ENCODE measurements at places on chromosomes 12 and 14.

- DNase-seq: no peak
These were observed 312.1 kb downstream of the ITPR2 start for GRCh38 chr12:26520869-26521268.

DNA sequence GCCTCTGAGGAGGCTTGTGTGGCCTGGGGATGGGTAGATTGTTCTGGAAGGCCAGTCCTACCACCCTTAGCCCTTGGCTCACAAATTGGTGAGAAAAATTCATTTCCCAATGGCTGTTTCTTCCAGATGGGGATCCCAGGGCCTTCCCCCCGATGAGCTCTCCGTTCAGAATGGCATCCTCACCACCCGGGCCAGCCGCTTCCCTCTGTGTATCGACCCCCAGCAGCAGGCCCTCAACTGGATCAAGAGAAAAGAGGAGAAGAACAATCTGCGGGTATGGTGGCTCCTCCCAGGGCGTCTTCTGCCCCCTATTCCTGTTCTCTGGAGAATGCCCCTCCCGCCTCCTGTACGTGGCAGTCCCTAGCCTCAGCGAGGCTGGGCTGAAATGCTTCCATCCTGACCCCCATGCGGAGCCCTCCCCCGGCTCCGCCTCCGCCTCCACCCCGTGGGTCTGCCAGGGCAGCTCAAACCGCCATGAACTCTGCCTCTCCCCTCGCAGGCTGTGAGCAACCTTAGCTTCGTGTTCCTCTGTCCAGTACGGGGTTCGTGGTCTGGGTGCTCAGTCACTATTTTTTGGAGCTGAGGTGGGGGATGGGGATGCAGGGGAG is 57.8 kb downstream of the CCDC92 start:
- DNase-seq: no peak

DNA sequence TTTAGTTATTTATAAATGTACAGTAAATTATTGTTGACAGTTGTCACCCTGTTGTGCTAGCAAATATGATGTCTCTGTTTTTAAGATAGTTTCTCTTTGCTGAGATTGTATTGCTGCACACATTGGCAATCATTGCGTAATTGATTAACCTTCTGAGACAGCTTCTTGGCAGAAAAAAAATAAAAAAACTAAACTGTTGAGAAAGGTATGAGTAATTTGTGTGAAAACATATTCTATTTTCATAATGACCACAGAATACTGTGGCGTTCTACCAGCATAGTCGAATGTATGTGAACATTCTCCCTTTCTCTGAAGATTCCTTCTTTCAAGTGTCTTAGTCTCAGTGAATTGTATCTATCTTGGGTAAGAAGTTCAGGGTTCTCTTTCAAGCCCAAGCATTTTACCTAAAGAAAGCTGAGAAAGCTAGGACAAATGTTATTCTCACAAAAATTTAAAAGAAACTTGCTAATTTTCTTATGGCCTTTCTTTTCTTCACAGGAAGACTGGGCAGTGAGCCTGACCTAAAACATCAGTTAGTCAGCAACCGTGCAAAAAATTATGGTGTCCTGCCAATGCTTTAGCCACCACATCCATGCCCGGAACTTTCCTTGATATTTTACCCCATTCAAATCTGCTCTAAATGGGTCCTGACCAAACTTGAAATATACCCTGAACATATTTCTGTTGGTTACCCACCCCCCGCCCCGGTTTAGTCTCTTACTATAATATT is 69.0 kb upstream of the REP15 start:
- DNase-seq: no peak

DNA sequence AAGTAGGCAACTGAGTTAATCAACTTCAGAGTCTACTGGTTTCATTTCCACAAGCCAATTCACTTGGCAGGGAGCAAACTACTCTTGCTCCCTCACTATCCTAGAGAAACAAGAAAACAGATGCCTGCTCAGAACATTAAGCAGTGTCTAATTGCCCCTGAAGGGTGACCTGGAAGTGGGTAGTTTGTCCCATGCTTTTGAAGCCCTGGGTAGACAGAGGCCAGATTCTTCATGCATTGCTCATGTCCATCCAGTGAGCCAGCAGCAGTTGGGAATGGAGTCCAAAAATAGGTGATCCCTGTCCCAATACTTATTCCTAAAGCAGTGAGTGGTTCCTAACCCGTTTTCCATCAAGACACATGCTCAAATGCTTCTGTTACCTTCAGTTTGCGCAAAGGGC is 48.8 kb downstream of the BICDL1 start:
- no peak for DNase-seq

DNA sequence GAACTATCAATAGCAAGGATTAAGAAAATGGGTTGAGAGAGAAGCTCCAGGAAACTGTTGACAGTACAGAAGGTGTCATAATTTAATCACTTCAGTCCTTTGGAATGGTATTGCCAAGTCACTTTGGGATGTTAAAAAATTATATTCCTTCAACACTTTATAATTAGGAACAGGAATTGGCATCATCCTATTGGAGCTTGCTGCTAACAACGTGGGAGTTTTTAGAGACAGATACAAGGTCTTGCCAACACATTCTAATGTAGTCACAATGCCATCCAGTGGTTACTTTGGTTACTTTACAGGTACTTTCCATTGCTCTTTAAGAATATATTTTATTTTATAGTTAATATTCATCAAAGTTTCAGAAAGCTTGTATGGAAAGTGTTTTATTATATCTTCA is 310.1 kb downstream of the SYT1 start:
- no peak for DNase-seq

GRCh38 chr12:19412844-19413243 is 26.4 kb upstream of the AEBP2 start:
- DNase-seq: no peak

DNA sequence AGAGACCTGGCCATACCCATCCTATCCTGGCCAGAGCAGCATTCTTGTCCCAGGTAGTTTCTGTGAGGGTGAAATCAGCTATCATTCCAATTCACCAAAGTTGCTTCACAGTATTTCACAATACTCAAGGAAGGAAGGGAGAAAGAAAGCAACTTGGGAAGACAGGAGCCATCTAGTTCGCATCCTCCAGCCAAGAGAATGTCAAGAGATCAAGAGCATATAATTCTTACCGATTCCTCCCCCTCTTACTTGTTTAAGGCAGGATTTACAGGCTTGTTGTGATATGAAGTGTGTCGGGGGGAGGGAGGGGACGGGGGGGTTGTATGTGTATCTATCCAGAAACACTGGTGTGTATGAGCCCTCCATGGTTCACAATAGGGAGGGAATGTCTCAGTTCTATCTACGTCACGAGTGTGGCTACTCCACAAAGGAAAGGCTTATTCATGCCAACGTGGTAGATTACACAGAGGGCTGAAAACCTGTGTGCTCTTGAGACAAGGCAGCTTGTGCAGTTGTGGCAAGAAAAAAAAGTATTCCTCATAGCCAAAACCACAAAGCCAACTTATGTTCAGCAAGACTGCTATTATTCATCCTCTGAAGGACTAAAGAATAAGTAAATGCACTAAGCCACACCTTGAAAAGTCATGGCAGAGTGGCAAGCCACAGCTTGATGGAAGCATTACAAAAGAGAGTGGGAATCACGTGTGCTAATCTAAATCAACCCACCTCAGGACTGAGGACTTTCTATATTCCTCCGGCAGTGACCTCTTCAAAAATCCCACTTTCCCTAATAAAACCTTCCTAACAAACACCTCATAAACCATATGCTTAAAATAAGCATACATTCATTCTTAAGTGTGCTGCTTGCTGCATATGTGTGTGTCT is 35.0 kb downstream of the CORO1C start:
- no peak for DNase-seq

- no peak for DNase-seq
These were observed 36.7 kb upstream of the RMST start for GRCh38 chr12:97425802-97426491.

GRCh38 chr12:51330186-51330585 is 6.2 kb upstream of the BIN2 start:
- DNase-seq: no peak

- no peak for DNase-seq
These were observed 99.2 kb downstream of the SCARB1 start for GRCh38 chr12:124764451-124764850.

- DNase-seq: no peak
These were observed 92.3 kb upstream of the TRHDE start for GRCh38 chr12:72179841-72180240.

DNA sequence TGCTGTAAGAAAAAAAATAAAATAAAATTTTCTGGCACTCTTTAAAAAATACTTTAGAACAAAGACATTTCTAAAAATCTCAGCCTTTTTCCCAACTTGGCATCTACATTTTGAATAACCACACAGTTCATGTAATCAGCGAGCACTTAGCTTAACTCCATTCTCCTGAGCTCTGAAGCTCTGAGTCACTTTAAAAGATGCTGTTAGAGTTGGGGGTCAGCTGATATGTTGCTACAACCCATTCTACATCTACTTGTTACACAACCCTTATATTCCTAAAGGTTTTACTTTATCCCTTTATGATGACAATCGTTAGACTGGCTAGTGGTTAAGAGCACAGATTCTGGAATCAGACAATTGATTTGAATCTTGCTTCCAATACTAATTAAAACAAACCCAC is 48.3 kb downstream of the SLC41A2 start:
- DNase-seq: no peak

GRCh38 chr12:118102609-118103008 is 1.2 kb downstream of the VSIG10 start:
- no peak for DNase-seq

GRCh38 chr14:64786296-64787149 is 82.3 kb downstream of the PLEKHG3 start:
- DNase-seq: no peak

DNA sequence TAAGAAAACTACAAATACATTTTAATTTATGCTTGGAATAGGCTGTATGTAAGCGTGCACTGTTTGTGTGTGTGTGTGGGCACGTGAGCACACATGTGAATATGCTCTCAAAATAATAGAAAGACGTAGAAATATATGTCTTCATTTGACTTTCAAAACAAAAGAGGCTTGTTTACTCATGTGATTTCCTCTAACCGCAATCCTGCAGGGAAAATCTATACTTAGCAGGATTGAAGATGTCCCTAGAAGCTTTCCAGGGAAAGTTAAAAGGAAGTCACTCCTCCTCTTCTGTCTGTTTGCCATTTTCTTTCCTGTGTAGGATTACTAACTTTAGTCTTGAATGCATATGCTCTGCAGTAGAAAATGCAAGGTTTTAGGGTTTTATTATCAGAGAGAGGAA is 404.7 kb downstream of the MDGA2 start:
- DNase-seq: no peak

DNA sequence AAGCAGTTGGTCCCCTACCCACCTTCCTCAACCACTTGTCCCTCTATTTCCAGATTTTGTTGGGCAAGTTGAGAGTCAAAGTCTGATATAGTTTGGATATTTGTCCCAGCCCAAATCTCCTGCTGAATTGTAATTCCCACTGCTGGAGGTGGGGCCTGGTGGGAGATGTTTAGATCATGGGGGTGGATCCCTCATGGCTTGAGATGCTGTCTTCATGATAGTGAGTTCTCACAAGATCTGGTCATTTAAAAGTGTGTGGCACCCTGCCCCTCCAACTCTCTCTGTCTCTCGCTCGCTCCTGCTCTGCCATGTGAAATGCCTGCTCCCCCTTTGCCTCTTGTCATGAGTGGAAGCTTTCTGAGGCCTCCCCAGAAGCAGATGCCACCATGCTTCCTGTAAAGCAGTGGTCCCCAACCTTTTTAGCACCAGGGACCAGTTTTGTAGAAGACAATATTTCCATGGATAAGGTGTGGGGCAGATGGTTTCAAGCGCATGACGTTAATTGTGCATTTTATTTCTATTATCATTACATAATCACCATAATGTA is 37.3 kb upstream of the BCL11B start:
- no peak for DNase-seq

GRCh38 chr12:28486521-28486920 is 296.3 kb downstream of the CCDC91 start:
- no peak for DNase-seq

GRCh38 chr12:71208053-71208685 is 50.4 kb upstream of the TSPAN8 start:
- no peak for DNase-seq

DNA sequence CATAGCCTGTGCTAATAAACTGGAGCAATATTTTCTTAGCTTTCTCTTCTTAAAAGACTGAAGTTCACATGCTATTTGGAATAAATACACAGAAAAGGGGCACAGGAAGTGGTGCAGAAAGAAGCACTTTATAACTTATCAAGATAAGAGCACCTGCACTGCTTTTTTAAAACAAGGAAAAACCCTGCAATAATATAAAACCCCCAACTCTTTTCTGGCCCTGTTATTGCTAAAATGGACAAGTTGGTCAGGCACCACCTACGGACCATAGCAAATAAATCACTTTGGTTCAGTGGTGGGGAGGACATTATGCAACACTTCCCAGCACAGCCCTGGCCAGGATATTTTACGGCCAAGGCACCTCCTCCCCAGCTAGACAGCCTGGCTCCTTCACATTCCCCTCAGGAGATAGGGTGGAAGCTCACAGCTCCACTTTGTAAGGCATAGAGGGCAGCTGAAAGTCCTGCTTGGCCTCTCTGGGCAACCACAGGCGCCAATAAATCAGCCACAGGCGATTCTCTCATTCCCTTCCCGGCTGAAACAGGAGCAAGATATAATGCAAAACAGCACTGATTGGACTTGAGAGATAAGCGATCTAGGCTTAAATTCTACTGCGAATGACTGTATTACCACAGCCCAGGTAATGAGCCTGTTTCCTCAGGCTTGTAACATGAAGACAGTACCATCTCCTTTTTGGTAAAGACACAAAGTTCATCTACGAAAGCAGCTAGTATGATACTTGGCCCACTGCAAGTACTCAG is 2.0 kb downstream of the ZBTB25 start:
- DNase-seq: no peak

Data from dorsolateral prefrontal cortex (tissue), 122 donors.